ENCODE measurements at places on chromosomes 5 and 9. TPM values are rescaled to one million over a fixed set of nuclear protein-coding genes. Genes with fewer than 3 reads are reported as not detected.

Gene NPM1
- 3,467 TPM for total RNA-seq

Gene STKLD1
- total RNA-seq: 0.41 TPM

GRCh38 chr5:170760113-170760512 lies 23.4 kb upstream of the GABRP start:
- DNase-seq: no peak

DNA sequence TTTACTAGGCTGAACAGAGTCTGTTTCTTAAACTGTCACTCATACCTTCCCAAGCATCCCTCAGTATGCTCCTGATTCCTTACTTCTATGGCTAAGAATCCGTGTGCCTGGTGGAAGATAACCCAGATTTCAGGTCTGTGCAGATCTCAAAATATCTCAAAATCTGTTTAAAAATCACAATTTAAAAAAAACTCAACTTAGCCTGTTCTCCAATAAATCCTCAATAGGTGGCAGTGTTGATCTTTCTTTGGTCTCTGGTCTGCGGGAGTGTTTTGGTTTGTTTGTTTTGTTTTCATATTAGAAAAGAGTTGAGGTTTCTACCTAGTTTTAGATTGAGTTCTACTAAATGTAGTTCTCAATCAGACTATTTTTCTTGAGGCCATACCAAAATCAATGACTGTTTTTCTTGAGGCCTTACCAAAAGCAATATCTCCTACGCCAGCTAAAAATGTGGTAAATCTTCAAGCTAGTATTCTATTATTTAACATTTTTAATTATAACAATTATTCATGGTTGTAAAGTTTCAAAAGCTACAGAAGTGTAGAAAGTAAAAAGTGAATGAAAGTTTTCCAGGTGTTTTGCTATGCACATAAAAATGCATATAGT lies 57.9 kb downstream of the TGFBR1 start:
- DNase-seq: no peak
